HEK293T (cell line): ENCODE measurements at places on chromosomes 13 and 19.
A peak's percentile ranks its signal among the peaks of the same experiment; 100 is the strongest.

- no peak for DNase-seq
Observed at GRCh38 chr19:15971224-15971780, 22.5 kb downstream of the OR10H4 start.

DNA sequence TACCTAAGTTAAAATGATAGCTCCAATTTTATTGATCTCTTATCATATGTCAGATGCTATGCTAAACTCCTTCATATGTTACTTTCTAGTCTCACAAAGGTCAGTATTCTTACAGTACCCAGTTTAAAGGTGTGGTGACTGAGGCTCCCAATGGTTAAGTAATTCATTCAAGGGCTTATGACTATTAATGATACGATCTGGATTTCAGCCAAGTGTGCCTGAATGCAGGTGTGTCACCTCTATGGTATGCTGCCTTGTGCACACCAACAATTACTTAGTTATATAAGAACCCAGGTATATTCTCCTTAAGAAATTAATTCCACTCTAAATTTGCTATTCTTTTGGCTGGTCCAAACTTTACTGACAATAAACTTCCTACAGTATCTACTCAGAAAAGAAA is 84.6 kb upstream of the TRPC4 start:
- no peak for DNase-seq

DNA sequence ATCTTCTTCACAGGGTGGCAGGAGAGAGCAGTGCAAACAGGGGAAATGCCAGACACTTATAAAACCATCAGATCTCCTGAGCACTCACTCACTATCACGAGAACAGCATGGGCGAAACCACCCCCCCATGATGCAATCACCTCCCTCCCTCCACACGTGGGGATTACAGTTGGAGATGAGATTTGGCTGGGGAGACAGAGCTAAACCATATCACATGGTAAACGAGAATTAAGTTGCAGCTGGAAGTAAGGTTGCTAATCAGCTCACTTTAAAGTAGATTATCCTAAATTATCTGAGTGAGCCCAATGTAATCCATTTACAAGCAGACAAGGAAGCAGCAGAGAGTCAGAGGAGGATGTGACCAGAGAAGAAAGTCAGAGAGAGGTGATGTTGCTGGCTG is 102.2 kb upstream of the IPO5 start:
- no peak for DNase-seq

- peak; percentile 81 for DNase-seq
Observed at GRCh38 chr19:42313096-42313839, at the start of gene TMEM145. Gene TMEM145 (plus strand): TSS chr19:42313309. CDS start chr19:42313377, 68 bp downstream.

- DNase-seq = peak; percentile 79
Observed at GRCh38 chr19:40433391-40434216, 7.8 kb upstream of the SERTAD1 start.

GRCh38 chr13:29125191-29125933 is 305.2 kb downstream of the MTUS2 start:
- DNase-seq = no peak

- peak; percentile 35 for DNase-seq
Observed at GRCh38 chr13:66415444-66415843, 814.7 kb downstream of the PCDH9 start.

DNA sequence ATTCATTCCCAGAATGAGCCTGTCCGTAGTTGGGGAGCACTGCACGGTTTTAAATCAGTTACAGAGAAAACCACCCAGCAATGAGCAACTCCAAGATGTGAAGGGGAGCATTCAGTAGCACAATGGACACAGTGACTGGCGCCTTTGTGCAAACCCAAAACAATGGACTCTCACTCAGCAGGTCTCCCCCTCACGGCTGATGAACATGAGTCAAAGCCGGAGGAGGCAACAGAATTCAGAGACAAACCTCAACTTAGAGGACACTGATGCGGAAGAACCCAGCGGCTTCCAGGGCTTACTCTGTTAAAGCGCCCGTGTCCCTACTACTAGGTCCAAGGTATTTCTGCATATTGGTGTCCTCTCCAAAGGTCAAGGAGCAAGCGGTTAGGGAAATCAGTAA is 17.7 kb downstream of the PLEKHF1 start:
- no peak for DNase-seq

DNA sequence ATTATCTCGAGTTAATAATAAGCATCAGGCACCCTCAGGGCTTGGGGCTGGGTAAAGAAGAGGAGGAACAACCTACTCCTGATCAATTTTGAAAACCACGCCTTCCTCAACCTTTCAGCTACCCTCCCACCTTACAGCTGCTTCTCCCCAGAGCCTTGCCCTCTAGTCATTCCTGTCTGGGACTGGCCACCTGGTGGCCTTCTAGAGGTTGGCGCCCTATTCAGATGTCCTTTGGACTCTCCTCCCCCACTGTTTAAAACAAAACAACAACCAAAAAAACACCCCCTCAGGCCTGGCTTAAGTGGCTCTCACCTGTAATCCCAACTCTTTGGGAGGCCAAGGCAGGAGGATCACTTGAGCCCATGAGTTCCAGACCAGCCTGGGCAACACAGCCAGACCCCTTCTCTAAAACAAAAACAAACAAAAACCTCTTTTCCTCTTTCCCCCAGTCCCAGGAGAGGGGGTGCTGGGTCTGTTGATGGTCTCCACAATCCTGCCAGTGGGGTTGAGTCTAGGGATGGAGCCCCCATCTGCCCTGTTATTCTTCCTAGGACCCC is 62.3 kb downstream of the CCDC70 start:
- peak; percentile 45 for DNase-seq

DNA sequence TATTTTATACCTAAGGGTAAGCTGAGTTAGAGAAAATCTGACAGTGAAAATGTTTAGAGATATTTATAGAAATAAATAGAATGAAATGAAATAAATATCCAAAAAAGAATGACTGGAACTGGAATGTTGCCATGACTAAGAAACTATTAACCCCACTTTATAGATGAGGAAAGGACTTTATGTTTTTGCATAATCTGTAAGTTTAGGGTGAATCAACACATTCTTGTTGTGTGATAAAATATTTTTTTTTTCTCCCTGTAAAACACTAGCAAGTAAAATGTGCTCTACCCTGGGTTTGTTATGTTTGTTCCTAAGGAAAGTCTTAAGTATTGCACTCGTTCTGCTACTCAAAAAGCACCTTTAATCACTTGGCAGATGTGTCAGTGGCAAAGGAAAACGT is 83.8 kb upstream of the KL start:
- DNase-seq = no peak

DNA sequence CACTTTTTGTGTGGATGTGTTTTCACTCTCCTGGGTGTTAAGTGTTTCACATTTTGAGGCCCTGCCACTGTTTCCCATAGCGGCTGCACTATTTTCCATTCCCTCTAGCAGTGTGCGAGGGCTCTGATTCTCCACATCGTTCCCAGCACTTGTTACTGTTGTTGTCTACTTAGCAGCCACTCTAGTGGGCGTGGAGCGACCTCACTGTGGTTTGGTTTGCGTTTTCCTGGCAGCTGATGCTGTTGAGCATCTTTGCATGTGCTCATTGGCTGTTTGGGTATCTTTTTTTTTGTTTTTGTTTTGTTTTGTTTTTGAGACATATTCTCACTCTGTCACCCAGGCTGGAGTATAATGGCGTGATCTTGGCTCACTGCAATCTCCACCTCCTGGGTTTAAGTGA is 14.4 kb downstream of the NAXD start:
- DNase-seq = no peak

- no peak for DNase-seq
Observed at GRCh38 chr19:29315556-29316190, 102.7 kb upstream of the UQCRFS1 start.

DNA sequence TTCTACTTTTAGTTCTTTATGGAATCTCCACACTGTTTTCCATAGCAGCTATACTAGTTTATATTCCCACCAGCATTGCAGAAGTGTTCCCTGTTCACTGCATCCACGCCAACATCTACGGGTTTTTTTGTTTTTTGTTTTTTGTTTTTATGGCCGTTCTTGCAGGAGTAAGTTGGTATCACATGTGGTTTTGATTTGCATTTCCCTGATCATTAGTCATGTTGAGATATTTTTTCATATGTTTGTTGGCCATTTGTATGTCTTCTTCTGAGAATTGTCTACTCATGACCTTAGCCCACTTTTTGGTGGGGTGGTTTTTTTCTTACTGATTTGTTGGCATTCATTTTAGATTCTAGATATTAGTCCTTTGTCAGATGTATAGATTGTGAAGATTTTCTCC is 89.7 kb downstream of the FRY start:
- no peak for DNase-seq

DNA sequence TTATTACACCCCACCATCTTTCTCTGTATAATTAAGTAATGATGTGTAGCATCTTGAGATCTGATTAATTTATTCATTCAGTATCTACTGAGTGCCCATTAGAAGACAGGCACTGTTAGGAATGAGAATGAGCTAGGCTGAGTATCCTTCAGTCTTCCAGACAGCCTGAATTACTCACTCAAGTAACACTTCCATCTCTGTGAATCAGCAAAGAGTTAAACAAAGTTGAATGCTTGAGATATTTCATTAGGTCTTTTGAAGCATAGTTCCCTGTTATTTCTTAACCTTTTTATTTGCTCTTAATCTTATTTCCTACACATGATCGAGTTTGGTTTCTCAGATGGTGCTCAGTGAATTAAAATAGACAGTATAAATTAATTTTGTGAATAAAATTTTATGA is 413.7 kb downstream of the DCT start:
- DNase-seq = no peak

DNA sequence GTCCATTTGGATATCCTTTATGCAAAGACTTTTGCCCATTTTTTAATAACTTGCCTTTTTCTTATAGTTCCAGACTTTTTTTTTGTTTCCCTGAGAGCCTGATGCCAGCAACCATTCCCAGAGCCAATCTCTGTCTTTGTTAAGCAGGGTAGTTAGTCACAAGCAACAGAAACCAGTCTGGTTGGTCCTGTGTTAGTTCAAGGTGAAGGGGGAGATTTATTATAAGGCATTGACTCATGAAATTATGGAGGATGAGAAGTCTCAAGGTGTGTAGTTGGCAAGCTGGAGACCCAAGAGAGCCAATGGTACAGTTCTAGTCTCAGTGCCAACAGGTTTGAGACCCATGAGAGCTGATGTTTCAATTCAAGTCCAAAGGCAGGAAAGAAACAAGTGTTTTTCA is 33.0 kb downstream of the GPR12 start:
- no peak for DNase-seq

GRCh38 chr13:98528663-98529064 is 48.2 kb downstream of the STK24 start:
- no peak for DNase-seq

DNA sequence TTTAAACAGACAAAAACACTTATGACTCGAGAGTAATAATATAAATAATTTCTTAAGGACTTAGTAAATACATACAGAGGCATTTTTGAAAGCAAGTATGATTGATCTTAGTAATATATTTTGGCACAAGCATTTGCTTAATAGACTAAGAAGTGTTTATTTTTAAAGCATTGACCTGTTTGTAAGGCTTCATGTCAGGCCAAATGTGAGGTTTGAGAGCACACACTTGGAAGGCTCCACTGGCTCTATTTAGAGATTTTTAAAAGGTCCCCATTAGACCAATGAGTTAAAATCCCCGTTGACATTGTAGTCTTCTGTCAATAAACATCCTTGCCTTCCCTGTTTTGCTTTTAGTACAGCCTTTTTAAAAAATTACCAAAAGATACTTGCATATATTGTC is 50.4 kb downstream of the ATP8A2 start:
- no peak for DNase-seq

- no peak for DNase-seq
Observed at GRCh38 chr19:49857838-49858087, 6.8 kb downstream of the PTOV1 start.

GRCh38 chr19:35793381-35794165 is 18.2 kb downstream of the ARHGAP33 start:
- no peak for DNase-seq

GRCh38 chr19:2511991-2512390 is 36.1 kb downstream of the GADD45B start:
- DNase-seq = no peak

- DNase-seq = no peak
Observed at GRCh38 chr13:98214707-98215106, 37.6 kb upstream of the RNF113B start.
